Upper lobe of left lung (tissue), 6 donors: ENCODE measurements at places on chromosomes 3 and 15. TPM values are rescaled to one million over a fixed set of nuclear protein-coding genes. Genes with fewer than 3 reads are reported as not detected.

PLCB2 gene
- 112 TPM for total RNA-seq

LDHAL6B gene
- not detected for total RNA-seq

CYP8B1 gene
- not detected for total RNA-seq

DNA sequence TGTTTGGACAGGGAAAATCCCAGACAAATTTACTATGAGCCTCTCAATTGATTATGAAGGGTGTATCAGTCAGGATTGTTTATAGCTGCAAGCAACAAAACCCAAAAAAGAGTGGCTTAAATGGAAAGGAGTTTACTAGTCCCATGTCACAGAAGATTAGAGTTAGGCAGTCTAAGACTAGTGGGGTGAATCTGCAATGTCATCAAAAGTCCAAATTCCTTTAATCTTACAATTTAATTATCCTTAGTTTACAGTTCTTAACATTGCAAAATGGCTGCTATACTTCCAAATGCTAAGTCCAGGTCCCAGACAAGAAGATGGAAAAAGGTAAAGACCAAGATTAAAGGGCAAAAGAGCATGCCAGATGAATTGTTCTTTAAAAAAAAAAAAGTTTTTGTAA lies 143.6 kb downstream of the CD47 start:
- DNase-seq, result no peak

DNA sequence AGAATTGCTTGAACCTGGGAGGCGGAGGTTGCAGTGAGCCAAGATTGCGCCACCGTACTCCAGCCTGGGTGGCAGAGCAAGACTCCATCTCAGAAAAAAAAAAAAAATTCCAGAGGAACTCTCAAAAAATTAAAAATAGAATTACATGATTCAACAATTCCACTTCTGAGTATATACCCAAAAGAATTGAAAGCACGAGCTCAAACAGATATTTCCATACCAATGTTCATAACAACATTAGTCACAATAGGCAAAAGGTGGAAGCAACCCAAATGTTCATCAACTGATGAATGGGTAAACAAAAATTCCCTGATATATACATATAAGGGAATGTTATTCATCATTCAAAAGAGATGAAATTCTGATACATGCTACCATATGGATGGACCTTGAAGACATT lies 16.9 kb upstream of the MORF4L1 start:
- no peak for DNase-seq
